ENCODE measurements at places on chromosomes 6 and 20. TPM values are rescaled to one million over a fixed set of nuclear protein-coding genes. Genes with fewer than 3 reads are reported as not detected.

GRCh38 chr6:87257565-87257964 lies 64.8 kb upstream of the SMIM8 start:
- DNase-seq: no peak

GRCh38 chr20:37295001-37295400 lies 5.5 kb downstream of the MANBAL start:
- no peak for DNase-seq

SLC52A3 gene
- total RNA-seq: 8.5 TPM

GRCh38 chr6:149950423-149950822 lies 8.6 kb downstream of the ULBP2 start:
- DNase-seq: no peak

ZBTB46 gene
- 4.8 TPM for total RNA-seq

- DNase-seq: no peak
Observed at GRCh38 chr6:57267586-57268293, 45.6 kb upstream of the RAB23 start.
